ENCODE measurements at places on chromosomes 1 and 21.
A peak's percentile ranks its signal among the peaks of the same experiment; 100 is the strongest.

GRCh38 chr1:20632386-20632785 lies 872 bp upstream of the PINK1 start:
- DNase-seq, result no peak

DNA sequence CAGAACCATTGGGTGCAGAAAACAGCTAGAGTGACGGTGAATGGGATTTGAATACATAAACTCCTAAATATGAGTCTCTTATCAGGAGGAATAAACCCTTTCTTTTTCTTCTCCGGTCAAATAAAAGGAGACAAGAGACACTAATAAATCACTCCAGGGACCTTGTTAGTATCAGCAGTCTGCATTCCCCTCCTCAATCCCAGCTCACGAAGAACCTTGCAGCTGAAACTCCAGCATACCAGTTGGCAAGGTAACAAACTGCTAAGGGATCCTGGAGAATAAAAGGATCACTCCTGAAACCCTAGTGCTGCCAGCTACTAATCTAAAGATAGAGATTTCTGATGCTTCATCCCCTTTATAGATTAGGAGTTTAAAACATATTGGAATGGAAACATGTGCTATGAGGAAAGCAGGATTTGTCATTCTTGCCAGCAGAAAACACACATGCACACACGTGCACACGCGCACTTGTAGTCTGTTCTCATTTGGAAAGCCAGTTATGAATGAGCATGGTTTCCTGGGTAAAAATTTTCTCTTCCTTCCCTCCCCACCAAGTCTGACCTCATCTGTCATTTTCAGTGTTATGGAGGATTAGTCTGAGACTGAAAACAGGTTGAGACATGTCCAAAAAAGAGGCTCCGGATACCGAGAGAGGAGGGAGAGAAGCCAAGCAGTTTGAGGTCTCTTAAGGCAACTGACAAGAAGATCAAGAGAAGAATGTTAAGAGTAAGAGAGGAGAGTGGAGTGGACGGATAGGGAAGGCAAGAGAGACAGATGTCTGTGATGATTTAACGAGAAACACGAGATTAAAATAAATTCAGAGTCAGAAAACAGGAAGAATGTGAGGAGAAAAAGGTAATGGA lies 10.9 kb downstream of the IER5 start:
- DNase-seq, result no peak

DNA sequence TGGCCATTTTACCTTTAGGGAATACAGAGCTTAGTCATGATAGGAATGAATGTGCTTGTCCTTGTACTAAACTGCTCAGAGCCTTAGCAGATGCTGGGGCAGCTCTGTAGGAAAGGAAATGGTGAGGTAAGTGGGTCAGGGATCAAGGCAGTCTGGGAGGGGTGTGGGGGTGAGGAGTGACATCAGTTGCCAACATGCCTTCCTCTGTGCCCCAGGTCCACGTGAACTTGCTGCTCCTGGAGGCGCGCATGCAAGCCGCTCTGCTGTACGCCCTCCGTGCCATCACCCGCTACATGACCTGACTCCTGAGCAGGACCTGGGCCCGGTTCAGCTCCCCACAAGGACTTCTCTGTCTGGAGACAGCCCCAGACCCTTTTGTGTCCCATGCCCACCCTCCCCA lies 21.2 kb downstream of the SESN2 start:
- no peak for DNase-seq

DNA sequence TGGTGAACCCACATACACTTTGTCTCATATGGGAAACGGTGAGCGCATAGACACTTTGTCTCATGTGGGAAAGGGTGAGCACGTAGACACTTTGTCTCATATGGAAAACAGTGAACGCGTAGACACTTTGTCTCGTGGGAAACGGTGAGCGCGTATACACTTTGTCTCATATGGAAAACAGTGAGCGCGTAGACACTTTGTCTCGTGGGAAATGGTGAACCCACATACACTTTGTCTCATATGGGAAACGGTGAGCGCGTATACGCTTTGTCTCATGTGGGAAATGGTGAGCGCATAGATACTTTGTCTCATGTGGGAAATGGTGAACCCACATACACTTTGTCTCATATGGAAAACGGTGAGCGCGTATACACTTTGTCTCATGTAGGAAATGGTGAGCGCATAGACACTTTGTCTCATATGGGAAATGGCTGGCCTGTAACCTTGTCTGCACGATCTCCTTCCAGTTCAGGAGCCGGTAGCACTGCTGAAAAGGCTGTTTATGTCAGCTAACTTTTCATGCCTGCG lies 50.7 kb upstream of the TRAPPC10 start:
- DNase-seq, result no peak

- DNase-seq, result no peak
These were observed 12.0 kb downstream of the EGLN1 start for GRCh38 chr1:231410036-231410612.

DNA sequence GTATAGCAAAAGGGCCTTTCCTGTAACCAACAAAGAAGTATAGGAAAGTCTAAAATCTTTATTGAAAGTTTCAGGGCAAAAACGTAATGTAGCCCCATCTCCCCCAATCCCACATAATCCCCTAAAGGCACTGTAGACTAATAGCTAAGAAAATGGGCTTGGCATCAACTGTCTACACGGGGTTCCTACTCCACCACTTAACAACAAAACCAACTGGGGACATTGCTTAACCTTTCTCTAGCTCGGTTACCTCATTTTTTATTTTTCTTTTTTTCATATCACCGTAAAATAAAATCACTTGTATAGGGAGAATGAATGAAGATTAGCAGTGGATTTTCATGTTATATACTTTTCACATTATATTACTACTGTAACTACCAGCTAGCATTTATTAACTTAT lies 12.3 kb downstream of the MACF1 start:
- no peak for DNase-seq

DNA sequence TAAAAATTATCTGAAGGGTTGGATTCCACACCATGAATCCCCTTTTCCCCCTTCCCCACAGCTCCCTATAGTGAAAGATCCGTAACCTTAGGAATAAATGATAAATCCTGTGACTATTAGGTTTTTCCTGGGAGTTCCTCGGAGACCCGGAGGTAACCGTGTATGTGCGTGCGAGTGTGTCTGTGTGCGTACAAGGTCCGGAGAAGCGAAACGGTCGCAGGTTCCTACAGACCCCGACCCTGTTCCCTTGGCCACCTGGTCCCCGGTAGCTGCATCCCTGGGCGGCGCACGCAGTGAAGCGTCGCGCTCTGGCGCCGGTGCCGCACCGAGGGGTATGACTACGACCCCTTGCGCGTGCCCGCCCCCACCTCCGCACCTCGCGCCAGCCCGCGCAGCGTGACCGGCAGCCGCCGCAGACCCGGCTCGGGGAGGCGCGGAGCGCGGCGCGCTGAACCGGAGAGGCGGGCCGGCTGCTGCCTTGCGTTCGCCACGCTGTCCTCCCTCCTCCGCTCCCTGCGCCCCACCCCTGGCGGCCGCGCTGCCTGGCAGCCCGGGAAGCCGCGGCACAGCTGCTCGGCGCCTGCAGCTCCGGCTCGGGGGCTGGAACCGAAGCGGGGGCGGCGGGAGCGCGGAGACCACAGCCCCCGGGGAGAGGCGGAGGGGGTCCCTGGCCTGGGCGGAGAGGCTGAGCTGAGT lies at the start of gene AK5:
TSS of gene AK5 (plus strand) at position 529 of the 696 bp plus-strand sequence. CDS start 295 bp downstream, outside the sequence.
- DNase-seq, result peak; percentile 5

- peak; percentile 45 for DNase-seq
These were observed 2.7 kb downstream of the PDE9A start for GRCh38 chr21:42655796-42656770.

GRCh38 chr1:34460193-34460592 lies 283.5 kb downstream of the C1orf94 start:
- no peak for DNase-seq

DNA sequence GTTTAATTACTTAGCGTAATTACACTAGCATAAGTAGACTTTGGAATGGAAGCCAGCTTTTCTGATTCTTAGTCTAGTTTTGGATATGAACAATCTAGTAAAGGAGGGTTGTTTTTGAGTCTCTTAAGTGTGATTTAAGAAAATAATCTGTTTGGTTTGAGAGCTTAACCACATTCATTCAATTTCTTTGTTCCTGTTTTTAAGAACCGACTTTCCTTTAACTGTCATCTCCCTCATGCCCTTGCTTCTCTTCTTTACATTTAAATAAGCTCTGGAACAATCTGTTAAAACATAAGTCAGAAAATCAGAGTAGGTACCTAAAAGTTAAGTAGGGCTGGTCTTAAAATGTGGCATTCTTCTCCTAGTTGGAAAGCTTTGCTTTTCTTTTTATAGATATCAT lies 27.7 kb downstream of the CDC42 start:
- no peak for DNase-seq

DNA sequence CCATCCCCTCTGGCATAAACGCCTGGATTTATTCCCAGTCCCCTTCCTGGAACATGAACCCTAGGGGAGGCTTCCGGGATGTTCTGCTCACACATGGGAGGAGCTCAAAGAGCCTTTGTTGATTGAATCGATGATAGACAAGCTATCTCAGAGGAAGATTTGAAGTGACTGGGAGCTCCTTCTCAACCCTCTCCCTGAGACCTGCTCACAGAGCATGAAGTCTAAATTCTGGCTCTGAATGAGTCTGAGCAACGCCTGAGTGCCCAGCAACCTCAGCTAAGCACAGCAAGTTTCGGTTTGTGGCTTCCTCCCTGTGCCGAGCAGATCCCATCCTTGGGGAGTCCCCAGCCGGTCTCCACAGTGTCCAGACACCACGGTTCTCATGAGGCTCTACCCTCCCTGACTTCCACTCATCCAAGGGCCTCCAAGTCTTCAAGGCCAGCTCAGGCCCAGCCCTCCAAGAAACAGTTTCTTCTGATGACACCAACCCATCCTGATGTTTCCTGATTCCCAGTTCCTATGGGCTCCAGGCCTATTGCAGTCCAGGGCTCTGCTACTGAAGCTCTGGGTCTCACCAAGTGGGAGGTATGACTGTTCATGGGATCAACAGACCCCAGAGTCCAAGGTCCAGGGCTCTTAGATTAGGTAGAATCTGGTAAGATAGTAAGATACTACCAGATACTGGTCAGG lies 190.8 kb downstream of the DYRK1A start:
- DNase-seq, result no peak

DNA sequence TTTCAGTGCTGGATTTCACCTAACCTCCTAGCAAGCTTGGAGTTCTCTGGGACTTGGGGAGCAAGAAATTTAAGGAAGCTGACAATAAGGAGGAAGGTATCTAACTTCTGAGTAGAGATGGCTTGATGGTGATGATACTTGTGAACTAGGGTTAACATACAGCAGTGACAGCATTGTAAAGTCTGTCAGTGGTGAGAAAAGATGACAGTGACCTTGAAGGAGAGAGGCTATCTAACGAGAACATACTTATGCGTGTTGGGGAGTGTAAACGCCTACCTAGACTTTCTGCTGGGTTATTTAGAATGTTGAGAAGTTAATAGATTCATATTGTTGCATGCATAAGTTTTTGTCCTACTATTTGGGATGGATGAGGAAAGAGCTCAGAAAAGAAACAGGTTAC lies 16.3 kb downstream of the POU2F1 start:
- DNase-seq, result no peak

- no peak for DNase-seq
These were observed 7.0 kb downstream of the DCST2 start for GRCh38 chr1:155026588-155026987.

- no peak for DNase-seq
These were observed 9.8 kb downstream of the NADK start for GRCh38 chr1:1768249-1768992.

GRCh38 chr1:47837866-47838561 lies 159.2 kb downstream of the TRABD2B start:
- DNase-seq, result no peak

DNA sequence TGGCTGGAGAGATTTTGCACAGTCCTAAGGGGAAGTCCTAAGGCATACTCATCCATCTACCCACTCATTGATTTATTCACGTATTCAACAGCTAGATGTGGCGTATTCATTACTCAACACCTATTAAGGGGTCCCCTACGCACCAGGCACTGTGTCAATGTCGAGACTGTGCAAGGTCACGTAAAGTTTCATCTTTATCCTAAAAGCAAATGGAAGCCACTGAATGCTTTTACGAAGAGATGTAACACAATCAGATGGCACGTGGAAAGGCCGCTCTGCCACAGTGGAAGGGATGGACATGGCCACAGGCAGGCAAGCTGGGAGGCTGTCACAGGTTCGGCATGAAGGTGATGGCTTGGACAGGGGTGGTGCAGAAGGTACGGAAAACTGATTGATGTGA lies 66.3 kb upstream of the ZBTB18 start:
- no peak for DNase-seq

GRCh38 chr1:112509005-112509659 lies 367 bp downstream of the WNT2B start:
- no peak for DNase-seq

- DNase-seq, result no peak
These were observed 642.7 kb upstream of the CXADR start for GRCh38 chr21:16870103-16870502.

Data from cerebellum (tissue), 4 donors.